Posterior vena cava (tissue), 2 donors: ENCODE measurements at places on chromosomes 12 and 14. TPM values are rescaled to one million over a fixed set of nuclear protein-coding genes. Genes with fewer than 3 reads are reported as not detected.

ADCY6 gene
- total RNA-seq: 39.2 TPM

ARHGEF40 gene
- total RNA-seq: 48.6 TPM

ADAM21 gene
- not detected for total RNA-seq

WBP11 gene
- total RNA-seq: 39.2 TPM

- no peak for DNase-seq
Measured at GRCh38 chr14:32011225-32011624, 65.9 kb upstream of the ARHGAP5 start.

GRCh38 chr12:3091382-3092241, 14.4 kb downstream of the TSPAN9 start:
- DNase-seq: no peak

GRCh38 chr12:103762473-103762872, 78.6 kb downstream of the NT5DC3 start:
- no peak for DNase-seq

DNA sequence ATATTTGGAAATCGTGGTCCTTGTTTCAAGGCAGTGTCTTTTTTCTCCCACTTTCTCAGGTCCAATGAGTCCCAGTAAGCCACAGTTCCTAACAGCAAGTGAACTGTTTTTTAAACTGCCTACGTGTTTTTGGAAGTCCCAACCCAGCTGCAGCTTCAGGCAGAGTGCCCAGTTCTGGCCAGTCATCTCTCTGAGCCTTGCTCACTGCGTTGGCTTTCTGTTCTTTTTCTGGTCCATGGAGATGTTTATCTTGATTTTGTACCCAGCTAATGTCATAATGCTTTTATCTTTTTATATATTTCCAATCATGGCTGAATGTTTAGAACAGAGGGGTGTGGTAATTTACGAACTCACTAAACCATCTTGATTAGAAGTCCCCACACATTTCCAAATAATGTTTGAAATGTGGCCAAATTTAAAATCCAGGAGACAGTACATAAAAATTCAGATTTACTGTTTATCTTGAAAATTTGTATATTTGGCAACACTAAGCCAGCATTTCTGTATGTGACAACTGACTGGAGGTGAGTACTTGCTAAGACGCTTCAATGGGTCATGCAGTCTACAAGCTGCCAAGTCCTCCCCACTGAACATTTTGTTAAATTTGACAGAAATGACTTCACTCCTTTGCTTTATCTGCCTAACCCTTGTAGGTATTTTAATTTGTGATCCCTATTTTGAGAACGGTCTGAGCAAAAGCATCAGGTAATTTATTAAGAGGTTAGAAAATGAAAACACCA, 46.1 kb upstream of the OTOGL start:
- peak; percentile 94 for DNase-seq

- DNase-seq: no peak
Measured at GRCh38 chr12:26088998-26089397, 35.8 kb downstream of the BHLHE41 start.

- DNase-seq: no peak
Measured at GRCh38 chr12:96425951-96426350, 25.7 kb upstream of the CDK17 start.

GRCh38 chr14:59377991-59378601, 87.1 kb downstream of the GPR135 start:
- DNase-seq: no peak

GRCh38 chr14:93987815-93988476, 9.2 kb upstream of the CCDC197 start:
- no peak for DNase-seq

DNA sequence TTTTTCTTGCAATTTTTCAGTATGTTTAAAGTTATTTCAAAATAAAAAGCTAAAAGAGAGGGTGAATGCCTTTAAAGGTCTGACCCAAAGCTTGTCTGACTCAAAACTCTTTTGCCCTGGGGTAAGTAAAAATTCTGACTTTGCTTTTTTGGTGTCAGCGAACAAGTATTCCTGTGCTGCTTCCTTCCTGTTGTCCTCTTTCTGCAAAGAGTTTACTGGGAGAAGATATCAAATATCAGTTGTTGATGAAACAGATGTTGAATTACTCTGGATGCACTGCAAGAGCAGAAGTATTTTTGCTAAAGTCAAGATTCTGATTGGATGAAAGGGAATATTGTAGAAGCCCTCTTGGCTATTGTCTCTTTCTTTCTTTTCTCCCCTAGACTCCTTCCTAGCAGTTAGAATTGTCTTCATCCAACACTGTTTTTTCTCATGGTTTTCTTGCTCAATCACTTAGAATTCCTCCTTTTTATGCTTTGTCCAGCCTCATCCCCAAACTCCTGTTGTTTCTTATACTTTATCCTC, 62.0 kb downstream of the DACT1 start:
- no peak for DNase-seq

DNA sequence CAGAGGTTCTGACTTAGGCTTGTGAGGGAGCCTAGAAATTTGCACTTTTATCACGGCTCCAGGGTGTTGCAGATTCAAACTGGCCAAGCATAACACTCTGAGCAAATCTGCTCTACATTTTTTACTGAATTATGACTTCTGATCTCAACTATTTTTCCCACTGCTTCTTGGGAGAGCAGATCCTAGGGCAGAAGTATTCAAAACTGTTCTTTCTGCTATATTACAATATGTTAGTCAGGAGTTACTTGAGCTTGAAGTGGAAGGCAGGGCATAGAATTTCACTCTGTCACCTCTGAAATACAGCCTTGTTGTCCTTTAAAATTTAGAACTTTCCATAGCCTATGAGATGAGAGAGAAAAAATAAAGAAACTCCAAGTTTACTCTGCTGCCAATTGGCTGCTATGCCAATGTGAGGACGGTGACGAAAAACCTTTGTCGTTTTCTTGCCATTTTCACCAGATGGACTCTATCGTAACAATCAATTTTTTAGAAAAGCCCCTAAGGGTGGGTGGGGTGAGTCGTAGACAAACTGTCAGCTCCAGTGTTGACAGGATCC, 16.4 kb upstream of the KERA start:
- no peak for DNase-seq

GRCh38 chr14:91284146-91284790, 39.8 kb upstream of the GPR68 start:
- DNase-seq: peak; percentile 76
